ENCODE measurements at places on chromosomes 7 and 10.

DNA sequence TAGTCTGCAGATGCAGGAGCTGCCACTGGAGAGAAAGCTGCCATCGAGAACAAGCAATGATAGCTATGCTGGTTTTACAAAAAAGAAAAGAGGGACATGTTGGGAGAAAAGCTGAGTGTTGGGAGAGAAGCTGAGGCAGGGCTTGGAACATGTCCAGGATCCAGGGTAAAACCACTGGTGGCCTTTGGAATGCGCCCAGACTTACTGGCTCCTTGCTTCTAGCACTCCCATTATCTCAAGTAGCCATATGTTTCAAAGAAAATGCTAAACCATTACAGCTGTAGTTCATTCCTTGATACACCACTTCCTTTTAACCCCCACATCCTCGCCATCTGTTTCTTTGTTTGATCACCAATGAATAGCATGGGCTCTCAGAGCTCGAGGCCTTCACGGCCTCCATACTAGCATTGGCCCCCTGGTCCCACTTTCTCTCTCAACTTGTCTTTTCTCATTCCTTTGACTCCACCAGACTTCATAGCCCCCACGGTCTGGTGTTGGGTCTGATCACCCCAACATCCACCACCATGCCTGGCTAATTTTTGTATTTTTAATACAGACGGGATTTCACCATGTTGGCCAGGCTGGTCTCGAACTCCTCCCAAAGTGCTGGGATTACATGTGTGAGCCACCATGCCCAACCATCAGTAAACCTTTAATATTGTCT, 23.8 kb upstream of the PLAC9 start:
- peak; percentile 24 for DNase-seq

- no peak for DNase-seq
Observed at GRCh38 chr7:37040330-37040729, 316.0 kb upstream of the AOAH start.

DNA sequence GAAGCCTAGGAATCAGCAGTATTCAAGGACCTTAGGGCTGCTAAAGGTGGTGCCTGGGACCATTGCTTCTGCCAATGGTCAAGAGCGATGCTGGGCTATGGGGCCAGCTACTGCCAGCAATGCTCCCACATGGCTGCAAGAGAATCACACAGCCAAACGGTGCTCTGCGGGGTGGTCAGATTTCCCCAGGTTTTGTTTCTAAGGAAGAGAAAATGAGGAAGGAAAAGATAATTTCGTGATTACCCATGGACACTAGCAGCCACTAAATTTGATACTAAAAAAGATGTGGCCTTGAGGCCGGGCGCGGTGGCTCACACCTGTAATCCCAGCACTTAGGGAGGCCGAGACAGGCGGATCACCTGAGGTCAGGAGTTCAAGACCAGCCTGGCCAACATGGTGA, 83.0 kb downstream of the LYZL2 start:
- no peak for DNase-seq

- no peak for DNase-seq
Observed at GRCh38 chr7:27822245-27822644, 82.3 kb downstream of the TAX1BP1 start.

DNA sequence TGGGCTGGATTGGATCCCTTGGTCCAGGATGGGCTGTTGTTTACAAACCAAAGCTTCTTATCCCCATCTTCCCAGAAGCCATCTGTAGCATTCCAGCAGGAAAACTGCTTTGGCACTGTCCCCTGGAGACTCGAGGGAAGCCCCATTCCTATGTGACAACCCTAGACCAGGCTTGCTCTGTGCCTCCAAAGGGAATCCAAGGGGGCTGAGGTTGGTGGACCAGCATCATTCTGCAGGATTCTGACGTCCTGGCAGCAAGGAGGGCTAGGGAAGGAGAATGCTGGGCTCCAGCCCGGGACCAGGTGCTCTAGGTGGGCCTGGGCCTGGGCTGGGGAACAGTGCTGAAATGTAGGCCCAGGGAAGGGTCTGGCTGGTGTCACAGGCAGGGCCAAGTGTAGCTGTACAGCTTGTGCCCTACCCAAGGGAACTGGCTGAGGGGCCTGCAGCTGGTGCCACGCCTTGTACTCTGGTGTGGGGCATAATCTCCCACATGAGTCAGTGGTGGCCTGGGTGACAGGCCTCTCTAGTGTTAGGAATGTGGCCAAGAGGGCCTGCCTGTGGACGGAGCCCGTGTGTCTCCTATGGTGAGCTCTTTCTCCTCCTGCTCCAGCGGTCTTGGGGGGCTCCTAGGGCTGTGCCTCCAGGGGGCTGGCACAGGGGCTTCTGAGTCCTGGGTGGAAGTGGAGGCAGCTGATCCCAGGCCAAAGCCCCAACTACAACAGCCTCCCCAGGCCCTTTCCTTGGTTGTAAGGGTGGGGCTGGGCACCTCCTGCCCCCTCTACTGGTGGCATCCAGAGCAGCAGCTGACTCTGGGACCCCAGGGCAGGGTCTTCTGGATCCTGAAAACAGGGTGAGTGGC, 25.2 kb downstream of the TRIM8 start:
- DNase-seq, result peak; percentile 37

GRCh38 chr7:47074702-47075153, 507.2 kb downstream of the TNS3 start:
- no peak for DNase-seq

GRCh38 chr10:83012866-83013265, 1126.4 kb upstream of the GHITM start:
- no peak for DNase-seq

DNA sequence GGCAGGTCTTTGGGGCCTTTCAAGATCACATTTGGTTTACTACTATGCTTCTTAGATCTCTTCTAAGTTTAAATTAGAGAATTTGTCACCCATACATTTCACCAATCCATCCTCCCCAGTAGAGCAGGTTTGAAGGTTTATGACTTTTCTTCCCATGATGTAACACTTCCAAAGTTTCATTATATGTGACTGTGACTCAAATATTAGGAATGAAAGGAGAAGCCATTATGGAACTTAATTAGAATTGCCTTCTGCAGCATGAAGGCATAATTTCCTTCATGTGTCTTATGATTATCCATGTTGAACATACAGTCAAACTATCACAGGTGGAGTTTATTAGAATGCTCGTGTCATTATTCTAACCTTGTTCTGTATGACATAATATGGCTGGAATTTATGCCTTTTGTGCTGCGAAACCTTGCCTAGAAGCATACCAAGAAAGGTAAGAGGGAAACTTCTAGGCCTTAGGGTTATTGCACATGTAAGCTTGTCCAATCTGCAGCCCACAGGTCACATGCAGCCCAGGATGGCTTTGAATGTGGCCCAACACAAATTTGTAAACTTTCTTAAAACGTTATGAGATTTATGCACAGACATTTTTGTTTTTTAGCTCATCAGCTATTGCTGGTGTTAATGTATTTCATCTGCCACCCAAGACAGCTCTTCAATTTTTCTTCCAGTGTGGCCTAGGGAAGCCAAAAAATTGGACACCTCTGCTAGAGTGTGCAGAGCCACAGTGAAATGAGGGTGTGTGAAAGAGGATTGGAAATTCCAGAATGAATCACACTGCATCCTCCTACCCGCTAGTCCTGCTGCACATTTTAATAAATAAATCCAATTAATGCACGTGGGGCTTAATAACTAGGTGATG, 133.6 kb downstream of the TMEM26 start:
- no peak for DNase-seq

DNA sequence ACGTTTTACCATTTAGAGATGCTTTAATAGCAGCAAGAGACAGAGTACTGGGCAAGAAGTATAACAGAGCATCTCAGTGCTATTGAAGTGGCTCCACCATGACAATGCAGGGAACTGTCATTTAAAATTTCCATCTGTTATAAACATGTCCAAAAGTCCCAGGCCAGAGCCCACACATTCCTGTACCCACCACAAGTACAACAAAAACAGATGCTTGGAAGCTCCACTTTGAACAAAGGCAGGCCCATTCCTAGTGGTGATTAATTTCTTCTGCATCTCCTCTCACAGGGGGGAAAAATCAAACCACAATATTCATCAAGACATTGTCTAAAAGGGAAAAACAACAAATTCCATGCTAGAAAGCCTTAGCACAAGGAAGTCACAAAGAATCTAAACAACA, 627.9 kb downstream of the PARD3 start:
- no peak for DNase-seq

GRCh38 chr7:101216860-101217387, 457 bp downstream of the PLOD3 start:
- no peak for DNase-seq

- DNase-seq, result peak; percentile 33
Observed at GRCh38 chr7:151897161-151897731, 20.3 kb upstream of the PRKAG2 start.

DNA sequence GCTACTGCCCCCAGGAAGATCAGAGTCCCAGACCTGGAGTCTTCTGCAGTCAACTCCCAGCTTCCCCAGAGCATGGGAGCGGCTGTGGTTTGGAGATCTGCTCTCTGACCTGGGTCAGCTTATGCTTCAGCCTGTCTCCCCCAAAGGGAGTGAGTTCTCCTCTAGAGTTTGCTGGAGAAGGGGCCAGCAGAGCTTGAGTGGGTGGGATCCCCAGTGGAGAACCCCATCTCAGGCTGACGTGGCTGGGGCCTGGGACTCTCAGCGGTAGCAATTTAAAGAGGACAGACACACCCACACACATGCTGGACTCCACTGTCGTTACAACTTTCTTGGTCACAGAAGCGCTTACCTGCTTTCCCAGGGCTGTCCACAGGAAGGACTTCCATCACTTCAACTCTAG, 6.3 kb downstream of the UNC5B start:
- peak; percentile 38 for DNase-seq

DNA sequence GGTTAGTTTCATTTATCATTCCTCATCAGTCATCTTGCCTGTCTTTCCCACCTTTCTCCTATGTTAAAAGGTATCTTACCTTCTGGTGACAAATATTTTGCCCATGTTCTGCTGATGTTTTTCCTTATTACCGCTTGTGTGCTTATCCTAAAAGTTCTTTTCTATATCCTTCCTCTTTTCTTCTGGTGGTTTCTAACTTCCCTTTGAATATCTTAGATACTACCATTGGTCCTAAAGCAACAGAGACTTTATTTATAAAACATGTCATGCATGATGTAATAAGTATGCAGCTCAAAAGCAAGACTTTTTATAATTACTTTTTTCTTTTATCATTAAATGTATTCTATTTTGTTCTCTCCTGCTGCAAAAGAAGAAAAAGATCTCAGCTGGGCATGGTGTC, 24.8 kb downstream of the TBC1D12 start:
- DNase-seq, result no peak

GRCh38 chr10:48788554-48788953, 103.9 kb downstream of the WDFY4 start:
- DNase-seq, result no peak

- no peak for DNase-seq
Observed at GRCh38 chr10:76047521-76047920, 616.1 kb downstream of the LRMDA start.

- DNase-seq, result no peak
Observed at GRCh38 chr10:4568731-4569130, 257.3 kb upstream of the AKR1E2 start.

DNA sequence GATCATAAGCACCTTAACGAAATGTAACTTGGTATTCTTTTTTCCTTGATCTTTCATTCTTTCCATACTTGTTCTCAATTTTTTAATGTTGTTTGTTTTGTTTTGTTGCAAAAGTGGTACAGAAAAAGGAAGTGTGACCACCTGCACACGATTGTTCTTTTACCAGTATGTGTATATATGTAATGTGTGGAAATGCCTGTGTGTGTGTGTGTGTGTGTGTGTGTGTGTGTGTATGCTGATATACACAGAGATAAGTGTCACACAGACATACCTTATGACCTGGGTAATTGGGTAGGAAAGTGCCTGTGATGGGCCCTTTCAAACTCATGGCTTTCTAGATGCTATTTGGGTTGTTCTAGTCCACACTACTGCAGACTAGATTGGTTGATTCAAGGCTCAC, 14.0 kb downstream of the INHBA start:
- no peak for DNase-seq

DNA sequence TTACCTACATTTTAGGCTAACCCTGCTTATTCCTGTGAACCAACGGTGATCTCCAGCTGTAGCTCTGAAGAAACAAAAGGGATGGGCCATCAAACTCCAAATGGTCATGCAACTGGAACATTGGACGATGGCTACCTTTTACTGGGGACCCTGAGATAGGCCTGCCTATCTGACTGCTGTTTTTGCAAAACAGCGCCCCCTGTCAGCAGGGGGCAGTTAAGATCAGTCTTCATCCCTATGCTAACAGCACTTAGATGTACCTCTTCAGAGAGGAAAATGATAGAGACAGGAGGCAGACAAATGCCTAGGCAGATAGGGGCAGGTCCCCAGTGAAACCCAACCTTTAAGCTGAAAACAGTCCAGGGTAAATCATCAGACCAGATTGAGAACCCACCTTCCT, 1085.4 kb upstream of the SORCS1 start:
- DNase-seq, result no peak

DNA sequence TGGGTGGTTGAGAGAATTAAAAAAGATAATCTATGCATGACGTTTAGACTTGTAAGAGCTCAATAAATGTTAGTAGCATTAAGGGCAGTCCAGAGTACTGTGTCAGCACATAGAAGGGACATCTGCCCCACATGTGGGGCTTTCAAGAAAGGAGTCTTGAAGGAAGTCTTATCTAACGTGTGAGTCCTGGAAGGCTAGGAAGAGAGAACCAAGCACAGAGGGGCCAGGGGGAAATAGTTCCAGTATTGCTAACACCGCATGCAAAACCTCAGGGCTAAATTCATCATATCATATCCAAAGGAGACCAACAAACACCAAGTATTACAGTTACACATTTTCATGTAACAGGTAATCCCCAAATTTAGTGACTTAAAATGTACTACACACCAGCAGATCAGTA, 122.7 kb downstream of the AOAH start:
- no peak for DNase-seq

DNA sequence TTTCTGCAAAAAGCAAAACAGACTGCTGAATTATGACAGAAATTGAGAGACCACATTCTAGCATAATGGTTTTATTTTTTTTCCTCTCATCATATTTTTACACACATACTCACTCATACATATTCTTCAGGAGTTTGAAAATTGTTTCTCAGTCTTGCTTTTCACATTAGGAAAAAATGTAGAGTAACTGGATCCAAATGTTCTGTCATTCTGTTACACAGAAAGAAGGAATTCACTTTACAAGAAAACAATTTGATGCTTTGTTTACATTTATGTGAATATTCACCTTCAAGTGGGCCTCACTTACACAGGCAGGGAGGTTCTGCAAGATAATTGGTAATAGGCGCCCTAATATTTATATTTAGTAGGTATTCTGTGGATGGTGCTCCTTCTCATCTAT, 82.0 kb downstream of the ARL4A start:
- DNase-seq, result no peak

GRCh38 chr7:94409200-94409948, 14.7 kb downstream of the COL1A2 start:
- no peak for DNase-seq

DNA sequence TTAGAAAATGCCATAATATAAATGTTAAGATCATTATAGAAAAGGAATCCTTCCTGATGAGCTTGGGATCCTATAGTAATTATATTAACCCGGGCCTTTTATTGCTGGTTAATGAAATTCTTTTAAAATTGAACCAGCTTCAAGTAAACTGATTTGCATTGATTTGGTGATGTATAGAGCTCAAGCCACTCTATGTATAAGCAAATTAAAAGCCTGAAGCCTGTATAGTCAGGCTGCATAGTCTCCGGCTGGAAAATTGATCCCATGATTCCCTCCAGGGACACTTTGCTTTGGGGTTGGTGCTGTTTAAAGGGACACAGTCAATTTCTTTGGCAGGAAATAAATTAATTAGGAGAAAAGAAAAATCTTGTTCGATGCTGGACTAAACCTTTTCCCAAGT, 199.1 kb downstream of the HERPUD2 start:
- DNase-seq, result no peak
